A549 treated with AZD2906 at 1 μM for 4 hours (cell line): ENCODE measurements at places on chromosomes 7 and 10. TPM values are rescaled to one million over a fixed set of nuclear protein-coding genes. Genes with fewer than 3 reads are reported as not detected.

CYP3A7 gene
- total RNA-seq = 0.05 TPM in 1 of 5 replicates, not detected in the others

EMX2 gene
- total RNA-seq = 0.03 TPM in 1 of 5 replicates, not detected in the others

NKX6-2 gene
- total RNA-seq = 0.33 to 0.91 TPM (median 0.67 TPM) in 5 replicates

OR2A5 gene
- not detected in 5 replicates for total RNA-seq

OPN4 gene
- not detected in 5 replicates for total RNA-seq

CAV1 gene
- 550 to 708 TPM (median 658 TPM) in 5 replicates for total RNA-seq

GIMAP6 gene
- not detected in 5 replicates for total RNA-seq

TAS2R5 gene
- 0.28 to 0.44 TPM (median 0.36 TPM) in 5 replicates for total RNA-seq

SPDYE9 gene
- total RNA-seq = not detected in 5 replicates

ZNF438 gene
- 1.6 to 1.9 TPM (median 1.7 TPM) in 5 replicates for total RNA-seq

OR2A42 gene
- total RNA-seq = not detected in 5 replicates

TBRG4 gene
- total RNA-seq = 103 to 127 TPM (median 111 TPM) in 5 replicates

SUPV3L1 gene
- 30.0 to 33.0 TPM (median 31.2 TPM) in 5 replicates for total RNA-seq

TRPV5 gene
- not detected in 5 replicates for total RNA-seq

RAPGEF5 gene
- total RNA-seq = 0.05 to 0.23 TPM (median 0.09 TPM) in 5 replicates

RNF133 gene
- not detected in 5 replicates for total RNA-seq

ASB10 gene
- not detected in 5 replicates for total RNA-seq

PPP1R17 gene
- total RNA-seq = not detected in 5 replicates

HYAL4 gene
- 0.05 TPM in 1 of 5 replicates, not detected in the others for total RNA-seq

AKR1B15 gene
- total RNA-seq = 24.4 to 37.9 TPM (median 33.8 TPM) in 5 replicates

GALNT17 gene
- total RNA-seq = not detected in 5 replicates

BMI1 gene
- 30.8 to 40.6 TPM (median 33.8 TPM) in 5 replicates for total RNA-seq

DKK1 gene
- 408 to 480 TPM (median 456 TPM) in 5 replicates for total RNA-seq

GHITM gene
- 196 to 216 TPM (median 196 TPM) in 5 replicates for total RNA-seq

HTR7 gene
- 0.14 to 0.23 TPM (median 0.19 TPM) in 5 replicates for total RNA-seq

PRKCQ gene
- total RNA-seq = 3.3 to 4.5 TPM (median 3.8 TPM) in 5 replicates

NEUROG3 gene
- not detected in 5 replicates for total RNA-seq
